Activated CD8-positive, alpha-beta T cell treated with anti-CD3 and anti-CD28 coated beads for 36 hours (primary cell): ENCODE measurements at places on chromosomes 2 and 18. TPM values are rescaled to one million over a fixed set of nuclear protein-coding genes. Genes with fewer than 3 reads are reported as not detected.
A peak's percentile ranks its signal among the peaks of the same experiment; 100 is the strongest.

- no peak for DNase-seq
These were observed 5.9 kb upstream of the LRPPRC start for GRCh38 chr2:44001716-44002115.

The SYT4 gene
- not detected for total RNA-seq

DNA sequence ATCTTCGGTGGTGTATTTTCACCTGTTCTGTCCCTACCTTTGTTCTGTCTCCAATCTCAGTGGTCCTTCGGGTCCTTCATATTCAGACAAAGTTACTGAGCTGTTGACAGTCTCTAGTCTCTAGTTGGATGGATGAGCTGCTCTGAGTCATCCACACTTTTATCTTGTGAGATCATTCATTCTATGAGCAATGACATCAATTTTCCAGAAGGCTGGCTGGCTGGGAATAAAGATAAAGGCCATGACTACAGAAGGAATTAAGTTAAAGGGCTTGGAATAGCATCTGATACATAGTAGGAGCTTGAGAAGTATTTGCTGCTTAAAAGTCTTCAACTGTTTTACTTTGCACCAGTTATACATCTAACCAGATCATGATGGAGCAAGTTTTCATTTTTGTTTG, 43.1 kb upstream of the SLC39A10 start:
- DNase-seq: no peak

The RAB6D gene
- not detected for total RNA-seq

The TEKT4 gene
- total RNA-seq: not detected

GRCh38 chr2:112451317-112451716, 17.9 kb upstream of the RGPD8 start:
- DNase-seq: no peak

DNA sequence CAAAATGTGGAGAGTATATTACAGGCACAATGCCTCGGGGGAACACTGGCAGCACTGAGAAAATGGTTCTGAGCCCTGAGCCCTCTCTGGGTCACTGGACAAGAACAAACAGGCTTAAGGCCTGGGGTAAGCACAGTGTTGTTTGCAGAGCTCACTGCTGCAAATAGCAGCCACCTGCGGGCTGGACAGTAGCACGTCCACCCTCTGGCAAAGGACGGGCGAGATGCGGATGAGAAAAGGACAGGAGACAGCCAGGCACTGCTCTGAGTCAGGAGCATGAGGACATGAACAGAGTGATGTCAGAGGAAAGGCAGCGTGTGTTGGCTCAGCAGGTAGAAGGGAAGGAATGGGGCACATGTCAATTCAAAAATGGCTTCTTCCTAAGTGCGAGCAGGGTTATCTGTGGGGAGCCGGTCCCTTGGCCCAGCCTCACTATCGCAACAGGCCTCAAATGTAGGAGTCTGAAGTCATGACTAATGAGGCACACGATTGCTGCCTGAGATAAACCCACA, 25.9 kb upstream of the NEB start:
- no peak for DNase-seq

The GALNT3 gene
- 1.9 TPM for total RNA-seq

The EGR4 gene
- total RNA-seq: 0.11 TPM

- DNase-seq: no peak
These were observed 453.0 kb downstream of the ARHGAP15 start for GRCh38 chr2:143582046-143582747.

DNA sequence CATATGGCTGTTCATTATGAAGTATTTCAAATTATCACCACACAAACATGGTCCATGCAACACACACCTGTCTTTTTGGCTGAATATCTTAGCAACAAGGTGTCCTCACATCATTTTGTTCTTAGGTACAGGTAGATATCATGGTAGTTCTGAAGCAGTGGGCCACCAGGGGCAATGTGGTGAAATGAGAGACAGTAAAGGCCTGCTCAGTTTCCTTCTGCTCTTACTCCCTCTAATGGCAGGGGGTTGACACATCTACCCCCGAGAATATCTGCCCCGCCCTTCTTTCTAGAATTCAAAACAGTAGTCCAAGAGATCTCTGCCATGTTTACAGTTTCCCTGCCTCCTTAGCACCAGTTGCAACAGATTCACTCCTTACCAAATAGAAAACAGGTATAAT, 147.0 kb upstream of the KLHL14 start:
- DNase-seq: peak; percentile 18

DNA sequence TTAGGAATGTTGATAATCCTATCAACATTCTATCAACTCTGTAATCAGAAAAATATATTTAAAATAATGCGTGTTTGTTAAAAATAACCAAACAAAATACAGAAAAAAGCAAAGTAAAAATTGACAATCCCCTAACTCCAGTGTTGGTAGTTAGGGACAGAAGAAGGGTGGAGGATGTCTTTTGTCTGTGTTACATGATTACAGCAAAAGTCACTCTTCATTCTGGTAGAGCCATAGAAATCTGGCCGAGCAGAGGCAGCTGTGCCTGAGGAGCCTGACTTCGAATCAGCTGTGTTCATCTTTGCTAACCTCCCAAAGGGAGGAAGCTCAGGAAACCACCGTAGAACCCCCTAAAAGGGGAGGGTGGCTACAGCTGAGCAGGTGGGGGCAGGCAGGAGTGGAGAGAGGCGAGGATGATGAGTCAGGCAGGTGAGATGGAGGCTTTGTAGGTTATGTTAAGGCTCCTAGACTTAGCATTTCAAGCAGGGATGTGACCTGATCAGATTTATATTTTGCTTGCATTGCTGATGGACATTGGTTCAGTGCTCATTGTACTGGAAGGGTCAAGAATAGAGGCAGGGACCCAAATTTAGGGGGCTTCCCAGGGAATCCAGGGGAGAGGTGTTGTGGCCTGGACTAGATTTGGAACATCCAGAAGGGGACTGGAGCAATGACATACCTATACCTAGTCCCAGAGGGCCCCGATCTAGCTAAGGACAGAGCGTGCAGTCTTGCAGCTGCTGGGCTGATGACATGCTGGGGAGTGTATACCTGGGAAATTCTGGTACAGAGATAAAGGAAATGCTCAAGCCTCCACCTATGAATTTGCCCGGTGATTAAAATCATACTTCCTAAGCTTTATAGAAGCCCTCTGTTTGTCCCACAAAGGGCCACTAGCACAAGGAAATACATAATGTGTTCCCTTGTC, 95.7 kb downstream of the NEDD4L start:
- peak; percentile 18 for DNase-seq

- no peak for DNase-seq
These were observed 42.1 kb downstream of the MTCL1 start for GRCh38 chr18:8747440-8747937.

GRCh38 chr2:122422384-122422991, 667.0 kb downstream of the TSN start:
- no peak for DNase-seq

The SLC35F5 gene
- total RNA-seq: 17.9 TPM

DNA sequence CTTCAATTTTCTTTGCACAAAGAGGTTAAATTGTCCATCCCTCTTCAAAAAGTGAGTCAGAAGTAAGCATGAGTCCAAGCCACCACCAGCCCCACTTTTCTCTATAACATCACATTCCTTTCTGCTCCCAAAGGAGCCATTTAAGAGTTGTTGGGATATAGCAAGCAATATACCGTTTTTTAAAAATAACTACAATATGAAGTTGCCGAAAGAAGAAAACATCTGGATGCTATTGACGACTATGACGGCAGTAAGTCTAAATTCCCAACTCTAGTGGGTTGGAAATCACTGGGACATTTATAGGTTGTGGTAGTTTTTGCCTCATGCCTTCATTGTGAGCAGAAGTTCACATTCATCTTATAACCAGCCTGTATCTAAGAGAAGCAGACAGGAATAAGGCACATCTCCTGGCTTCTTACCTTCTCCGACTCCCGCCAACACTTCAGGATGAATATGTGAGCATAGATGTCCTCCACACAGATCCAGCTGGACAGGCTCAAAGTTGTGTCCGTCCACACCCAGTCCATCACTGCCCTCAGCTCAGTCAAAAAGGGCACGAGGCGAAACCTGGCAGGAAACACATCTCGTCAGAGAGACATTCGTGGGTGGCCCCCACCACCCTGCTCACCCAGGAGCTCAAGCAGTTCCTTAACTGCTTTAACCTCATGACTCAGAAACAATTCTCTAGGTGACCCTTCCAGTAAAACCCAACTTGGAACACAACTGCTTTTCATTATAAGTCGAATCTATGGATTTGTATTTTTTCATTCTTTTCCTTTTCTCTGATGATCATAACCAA, 163.6 kb downstream of the NAPG start:
- no peak for DNase-seq

The CPLX4 gene
- total RNA-seq: not detected

The CD302 gene
- 0.74 TPM for total RNA-seq

The BOD1L2 gene
- not detected for total RNA-seq

The GNLY gene
- total RNA-seq: 52.6 TPM

DNA sequence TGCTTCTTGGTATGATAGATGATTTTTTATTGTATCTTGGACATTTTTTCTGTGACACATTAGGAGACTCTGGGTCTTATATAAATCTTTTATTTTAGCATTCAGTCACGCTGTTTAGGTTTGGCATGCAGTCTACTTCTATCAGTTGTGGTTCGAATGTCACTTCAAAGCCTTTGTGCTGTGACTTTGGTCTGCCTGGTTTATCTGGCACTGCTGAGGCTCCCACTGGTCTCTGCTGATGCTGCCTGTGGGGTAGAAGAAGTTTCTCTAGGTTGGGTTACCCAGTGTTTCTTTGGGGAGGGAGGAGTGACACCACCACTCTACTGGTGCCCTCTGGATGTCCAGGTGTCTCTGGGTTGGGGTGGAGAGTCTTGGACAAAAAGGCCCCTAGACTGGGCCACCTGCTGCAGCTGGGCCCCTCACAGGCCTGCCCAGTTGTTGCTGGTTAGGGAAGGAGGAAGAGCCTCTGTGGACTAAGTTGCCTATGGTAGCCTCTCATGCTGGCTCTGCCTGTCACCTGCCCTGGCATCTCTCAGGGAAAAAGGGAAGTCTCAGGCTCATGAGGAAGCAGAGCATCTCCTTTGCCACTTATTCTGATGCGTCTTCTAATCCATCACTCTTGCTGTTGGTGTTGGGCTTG, 115.4 kb upstream of the HS6ST1 start:
- DNase-seq: no peak

DNA sequence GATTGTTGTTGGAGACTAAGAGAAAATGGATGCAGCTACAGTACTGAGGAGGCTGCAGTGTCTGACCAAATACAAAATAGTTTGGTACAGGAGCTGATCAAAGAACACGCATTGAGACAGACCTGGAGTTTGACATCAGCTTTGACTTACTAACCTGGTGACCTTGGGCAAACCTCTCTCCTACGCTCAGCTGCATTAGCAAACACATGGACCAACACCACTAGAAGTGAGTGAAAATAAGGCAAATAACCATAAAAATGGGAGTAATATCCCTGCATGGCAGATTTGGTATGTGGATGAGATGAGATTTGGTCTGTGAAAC, 126.5 kb downstream of the LPIN1 start:
- no peak for DNase-seq

DNA sequence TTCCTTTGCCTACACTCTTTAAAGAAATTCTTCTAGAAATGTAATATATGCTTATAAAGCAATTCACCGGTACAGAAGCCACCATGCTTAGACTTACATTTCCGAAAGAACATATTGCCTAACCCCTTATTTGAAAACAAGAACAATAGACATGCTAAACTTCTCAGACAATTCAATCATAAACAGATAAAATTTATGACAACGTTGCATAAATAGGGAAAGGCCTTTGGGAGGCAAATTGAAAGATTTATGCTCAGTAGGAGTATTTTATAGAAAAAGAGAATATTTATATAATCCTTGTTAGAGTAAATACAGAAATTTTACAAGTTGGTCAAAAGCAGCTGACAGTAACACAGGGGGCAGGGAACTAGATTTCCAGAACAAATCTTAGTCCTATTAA, 16.2 kb upstream of the MEP1B start:
- no peak for DNase-seq

The CD8A gene
- 419 TPM for total RNA-seq

DNA sequence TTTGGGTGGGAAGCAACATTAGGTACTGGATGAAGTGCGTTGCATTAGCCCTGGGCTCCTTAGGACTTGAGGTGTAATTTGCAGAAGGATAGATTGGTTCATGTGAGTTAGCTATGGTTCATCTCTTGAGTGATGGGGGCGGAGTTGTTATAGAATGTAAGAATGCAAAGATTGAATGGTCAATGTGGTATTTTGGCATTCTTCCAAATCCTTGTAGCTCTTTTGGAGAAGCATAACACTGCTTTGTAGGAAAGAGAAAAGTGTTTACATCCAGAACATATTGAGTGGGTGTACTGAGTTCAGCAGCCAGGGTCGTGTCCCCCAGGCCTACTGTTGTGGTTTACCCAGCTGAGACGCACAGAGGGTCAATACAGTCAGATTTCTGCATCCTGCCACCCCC, 173.5 kb downstream of the FMNL2 start:
- no peak for DNase-seq

The STARD6 gene
- not detected for total RNA-seq

The FZD7 gene
- total RNA-seq: 0.70 TPM

The PRKAG3 gene
- not detected for total RNA-seq

DNA sequence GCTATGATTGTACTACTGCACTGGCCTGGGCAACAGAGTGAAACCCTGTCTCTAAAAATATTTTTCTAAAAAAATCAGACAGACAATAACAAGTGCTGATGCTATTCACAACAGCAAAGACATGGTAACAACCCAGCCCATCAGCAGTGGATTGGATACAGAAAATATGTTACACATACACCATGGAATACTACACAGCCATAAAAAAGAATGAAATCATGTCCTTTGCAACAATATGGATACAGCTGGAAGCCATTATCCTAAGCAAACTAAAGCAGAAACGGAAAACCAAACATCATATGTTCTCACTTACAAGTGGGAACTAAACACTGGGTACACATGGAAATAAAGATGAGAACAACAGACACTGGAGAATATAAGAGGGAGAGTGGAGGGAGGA, 19.9 kb downstream of the FAM161A start:
- no peak for DNase-seq

GRCh38 chr2:201936817-201937216, 96.8 kb upstream of the FZD7 start:
- DNase-seq: no peak

GRCh38 chr2:190853531-190854383, 26.9 kb upstream of the GLS start:
- DNase-seq: no peak

DNA sequence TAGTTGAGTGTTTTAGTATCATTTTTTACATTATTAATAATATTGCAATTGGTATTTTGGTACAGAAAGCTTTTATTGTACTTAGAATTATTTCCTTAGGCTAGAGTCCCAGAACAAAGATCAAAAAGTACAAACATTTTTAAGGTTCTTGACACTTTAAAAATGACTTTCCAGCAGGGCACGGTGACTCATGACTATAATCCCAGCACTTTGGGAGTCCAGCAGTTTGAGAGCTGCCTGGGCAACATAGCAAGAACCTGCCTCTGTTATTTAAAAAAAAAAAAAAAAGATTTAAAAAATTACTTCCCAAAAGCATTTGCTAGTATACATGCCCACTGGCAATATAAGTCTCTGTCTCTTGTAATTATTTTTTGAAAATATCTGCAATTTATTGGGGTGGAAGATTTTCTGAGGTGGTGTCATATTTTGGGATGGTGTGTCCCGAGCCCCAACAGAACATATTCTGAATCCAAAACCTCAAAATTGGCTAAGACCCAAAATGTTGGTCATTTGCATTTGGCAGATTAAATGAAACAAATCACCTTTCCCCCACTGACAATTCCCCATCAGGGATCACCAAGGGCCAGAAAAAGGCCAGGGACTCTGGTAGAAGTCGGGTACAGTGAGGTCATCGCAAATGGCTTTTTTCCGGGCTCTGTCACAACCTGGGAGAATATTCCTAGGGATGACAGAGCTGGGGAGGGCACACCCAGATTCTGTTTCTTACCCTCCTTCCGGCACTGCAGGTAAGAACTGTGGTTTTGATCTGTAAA, 42.1 kb downstream of the NIFK start:
- DNase-seq: no peak

GRCh38 chr2:233147136-233147828, 87.1 kb downstream of the INPP5D start:
- no peak for DNase-seq
